Right renal pelvis (tissue), 4 donors: ENCODE measurements at places on chromosomes 5 and 9. TPM values are rescaled to one million over a fixed set of nuclear protein-coding genes. Genes with fewer than 3 reads are reported as not detected.

- no peak for DNase-seq
Observed at GRCh38 chr9:130414081-130414731, 30.6 kb upstream of the ASS1 start.

DNA sequence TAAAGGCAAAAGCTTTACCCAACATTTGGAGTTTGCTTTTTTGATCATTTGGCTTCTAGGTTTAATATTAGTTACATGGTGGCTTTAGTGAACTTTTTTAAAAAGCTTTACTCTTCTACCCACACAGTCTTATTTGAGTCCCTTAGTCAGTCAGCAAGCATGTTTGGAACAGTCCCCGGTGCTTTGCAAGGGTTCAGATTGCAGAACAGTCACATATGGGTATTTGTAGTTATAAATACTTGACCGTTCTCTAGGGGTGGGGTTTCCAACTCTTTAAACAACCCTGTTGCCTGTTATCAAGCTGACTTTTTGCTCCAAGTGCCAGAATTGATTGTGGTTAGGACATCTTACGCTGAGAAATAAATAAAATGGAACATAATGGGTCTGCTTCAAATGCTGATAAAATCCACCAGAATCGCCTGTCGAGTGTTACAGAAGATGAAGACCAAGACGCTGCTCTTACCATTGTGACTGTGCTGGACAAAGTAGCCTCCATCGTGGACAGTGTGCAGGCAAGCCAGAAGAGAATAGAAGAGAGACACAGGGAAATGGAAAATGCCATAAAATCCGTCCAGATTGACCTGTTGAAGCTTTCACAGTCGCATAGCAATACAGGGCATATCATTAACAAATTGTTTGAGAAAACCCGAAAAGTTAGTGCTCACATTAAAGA is at the start of gene CAVIN4:
CAVIN4 (plus strand) TSS at position 304 of the 673 bp plus-strand sequence; CDS start at position 369, 65 bp downstream.
- DNase-seq: no peak

Gene FBN2
- 118 TPM for polyA plus RNA-seq

DNA sequence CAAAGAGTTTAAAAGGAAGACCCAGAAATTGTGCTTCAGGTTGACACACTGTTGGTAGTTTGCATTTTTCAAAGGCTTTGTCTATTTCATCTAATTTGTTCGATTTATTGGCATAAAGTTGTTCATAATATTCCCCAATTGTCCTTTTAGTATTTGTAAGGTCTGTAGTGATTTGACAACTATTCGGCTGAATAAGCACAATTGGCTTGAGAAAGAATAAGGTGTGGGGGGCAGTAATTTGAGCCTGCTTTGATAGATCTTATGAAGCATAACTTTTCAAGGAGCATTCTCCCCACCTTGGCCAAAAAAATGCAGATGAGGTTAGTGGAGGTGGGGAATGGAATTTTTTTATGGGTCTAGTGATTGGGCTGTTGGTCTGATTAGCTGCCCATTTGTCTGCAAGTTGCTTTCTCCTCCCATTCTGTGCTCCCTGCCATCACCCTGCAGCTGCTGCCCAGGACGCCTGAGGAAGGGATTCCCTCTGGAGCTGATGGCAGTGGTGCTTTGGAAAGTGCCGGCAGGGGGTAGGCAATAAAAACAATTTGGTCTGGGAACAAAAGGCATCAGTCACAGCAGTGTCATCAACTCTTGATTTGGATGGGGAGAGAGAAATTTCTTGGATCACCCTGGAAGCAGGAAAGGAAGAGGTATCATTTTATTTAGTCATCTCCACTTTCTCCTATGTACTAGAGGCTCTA is 26.6 kb downstream of the WNT8A start:
- DNase-seq: no peak

- DNase-seq: peak; percentile 21
Observed at GRCh38 chr5:11384441-11385250, 519.6 kb downstream of the CTNND2 start.

DNA sequence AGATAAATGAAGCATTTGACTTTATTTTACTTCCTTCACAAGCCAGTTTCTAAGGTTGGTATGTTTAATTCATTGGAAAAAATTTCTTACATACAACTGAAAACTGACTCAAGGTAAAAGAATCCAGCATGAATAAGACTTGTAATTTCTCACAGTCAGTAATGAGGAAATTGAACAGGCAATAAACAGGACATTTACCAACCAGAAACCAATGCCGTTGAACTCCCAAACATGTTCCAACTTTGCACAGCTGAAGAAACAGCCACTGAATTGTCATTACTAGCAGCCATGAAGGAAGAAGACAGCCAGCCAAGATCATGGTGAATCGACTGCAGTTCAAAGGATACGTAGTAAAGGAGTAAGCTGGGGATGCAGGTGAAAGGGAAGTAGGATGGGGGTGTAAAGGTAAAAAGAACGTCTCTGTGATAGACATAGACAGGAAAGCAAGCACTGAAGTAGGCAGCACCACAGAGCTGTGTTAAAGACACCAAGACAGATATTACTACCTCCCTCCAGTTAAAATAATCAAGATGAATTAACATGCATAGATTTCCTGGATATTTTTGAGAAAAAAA is 21.3 kb upstream of the SLC12A2 start:
- no peak for DNase-seq
